ENCODE measurements at places on chromosomes 3 and 15.

DNA sequence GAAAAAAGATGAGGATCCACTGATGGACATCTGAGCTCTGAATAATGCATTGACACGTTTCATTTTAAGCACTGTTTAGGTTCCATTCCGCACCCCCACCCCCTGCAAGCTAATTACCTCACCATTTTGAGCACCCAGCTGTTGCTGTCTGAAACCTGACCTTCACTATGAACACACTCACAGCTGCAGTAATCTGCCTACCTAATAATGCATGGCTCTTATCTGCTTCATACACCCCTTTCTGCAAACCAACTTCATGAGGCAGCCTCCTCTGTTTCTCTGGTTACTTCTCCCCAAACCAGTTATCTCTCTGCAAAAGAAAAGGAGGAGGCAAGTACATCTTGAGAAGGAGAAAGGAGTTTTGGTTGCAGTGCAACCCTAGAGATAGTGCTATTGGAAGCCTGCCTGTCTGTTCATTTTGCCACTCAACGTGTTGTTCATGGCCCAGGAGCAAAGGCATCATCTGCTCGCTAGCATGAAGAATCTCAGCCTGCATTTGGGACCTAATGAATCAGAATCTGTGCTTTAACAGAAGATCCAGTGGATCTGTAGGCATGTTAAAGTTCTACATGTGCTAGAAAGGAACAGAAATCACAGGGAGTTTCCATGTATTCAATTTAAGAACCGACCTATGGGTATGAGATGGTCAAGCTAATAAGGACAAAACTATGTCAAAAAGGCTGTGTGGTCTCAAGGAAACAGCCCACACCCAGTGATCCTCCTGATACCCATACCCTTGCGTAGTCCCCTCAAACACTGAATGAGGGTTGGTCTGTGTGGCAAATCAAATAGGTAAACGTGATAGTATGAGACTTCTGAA lies 87.2 kb downstream of the MB21D2 start:
- DNase-seq = no peak

DNA sequence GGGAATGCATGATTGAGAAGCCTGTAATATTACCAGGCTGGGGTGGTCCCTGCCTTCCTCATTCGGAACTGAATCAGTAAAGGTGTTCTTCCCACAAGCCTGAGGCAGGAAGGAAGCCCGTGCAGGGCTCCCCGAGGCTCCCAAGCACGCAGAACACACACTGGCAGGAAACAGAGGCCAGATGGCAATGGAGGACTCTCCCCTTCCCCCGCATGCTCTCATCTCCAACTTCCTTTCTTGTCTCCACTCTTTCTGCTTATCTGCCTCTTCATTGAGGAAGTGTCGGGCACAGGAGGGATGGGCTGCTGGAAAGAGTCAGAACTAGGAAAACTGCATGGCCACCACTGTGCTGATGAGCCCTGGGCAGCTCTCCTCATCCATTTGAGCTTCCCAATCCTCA lies 123.5 kb downstream of the NUP210 start:
- no peak for DNase-seq

GRCh38 chr15:42491539-42492225 lies 741 bp upstream of the ZNF106 start:
- DNase-seq = no peak

GRCh38 chr3:143352850-143353550 lies 233.4 kb downstream of the CHST2 start:
- no peak for DNase-seq

GRCh38 chr3:123027292-123028232 lies at the start of gene SEMA5B:
Gene SEMA5B, minus strand, starts transcription at chr3:123027763. Its CDS starts 66,500 bp downstream, at chr3:122961263.
- DNase-seq = no peak

DNA sequence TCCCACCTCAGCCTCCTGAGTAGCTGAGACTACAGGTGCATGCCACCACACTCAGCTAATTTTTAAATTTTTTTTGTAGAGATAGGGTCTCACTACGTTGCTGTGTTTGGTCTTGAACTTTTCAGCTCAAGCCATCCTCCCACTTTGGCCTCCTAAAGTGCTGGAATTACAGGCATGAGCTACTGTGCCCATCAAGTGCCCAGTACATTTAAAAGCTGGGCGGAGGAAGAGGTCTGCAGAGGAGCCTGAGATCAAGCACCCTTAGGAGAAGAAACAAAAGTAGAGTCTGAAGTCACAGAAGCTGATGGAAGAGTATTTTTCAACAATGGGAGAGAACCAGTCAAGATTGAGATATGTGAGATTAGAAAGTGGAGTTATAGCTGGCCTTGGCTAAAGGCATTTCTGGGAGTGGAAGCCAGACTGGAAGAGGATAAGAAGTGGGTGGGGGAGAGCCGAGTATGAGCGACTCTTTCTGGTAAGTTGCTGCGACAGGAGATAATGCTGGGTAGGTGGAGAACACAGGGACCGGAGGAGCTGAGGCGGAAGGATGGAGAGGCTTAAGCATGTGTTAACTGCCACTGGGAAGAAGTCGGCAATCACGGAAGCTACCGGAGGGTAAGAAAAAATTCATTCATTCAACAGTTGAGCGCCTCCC lies 782 bp upstream of the IREB2 start:
- no peak for DNase-seq

All from activated CD4-positive, alpha-beta T cell treated with anti-CD3 and anti-CD28 coated beads, Interleukin-2, amount 50 U/mL, for 1 hour (primary cell).